ENCODE measurements at places on chromosomes 11 and 22.

DNA sequence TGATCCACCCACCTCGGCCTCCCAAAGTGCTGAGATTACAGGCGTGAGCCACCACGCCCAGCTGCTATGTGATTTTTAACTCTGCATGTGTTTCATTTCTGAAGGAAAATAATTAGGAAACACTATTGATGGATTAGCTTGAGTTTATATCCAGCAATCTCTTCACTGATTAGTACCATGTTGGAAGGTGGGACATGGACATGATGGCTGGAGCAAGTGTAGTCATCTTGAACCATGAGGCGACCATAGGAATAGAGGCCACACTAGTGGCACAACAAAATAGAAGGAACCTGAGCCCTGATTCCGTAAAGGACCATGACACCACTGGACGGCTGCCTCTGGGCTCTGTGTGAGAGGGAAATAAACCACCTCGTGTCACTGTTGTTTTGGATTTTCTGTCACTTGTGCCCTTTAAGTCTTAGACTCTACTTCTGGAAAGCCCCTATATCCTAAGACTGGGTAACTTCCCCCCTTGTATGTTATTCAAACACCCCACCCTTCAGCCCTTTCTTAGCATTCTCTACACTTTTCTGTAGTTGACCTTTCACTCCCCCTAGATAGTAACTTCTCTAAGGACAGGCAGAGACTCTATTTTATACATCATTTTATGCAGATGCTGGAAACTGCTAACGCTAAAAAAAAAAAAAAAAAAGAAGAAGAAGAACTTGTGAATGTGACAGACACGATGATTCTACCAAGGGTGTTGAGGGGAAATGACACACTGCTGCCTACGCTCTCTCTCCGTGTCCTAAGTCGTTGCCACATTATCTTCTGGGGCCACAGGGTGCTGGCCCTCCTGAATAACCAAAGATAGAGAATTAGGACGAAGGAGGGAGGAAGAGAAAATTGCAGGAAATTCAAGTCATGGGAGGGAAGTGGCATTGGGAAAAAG lies 2.7 kb upstream of the VPS37C start:
- DNase-seq, result no peak

DNA sequence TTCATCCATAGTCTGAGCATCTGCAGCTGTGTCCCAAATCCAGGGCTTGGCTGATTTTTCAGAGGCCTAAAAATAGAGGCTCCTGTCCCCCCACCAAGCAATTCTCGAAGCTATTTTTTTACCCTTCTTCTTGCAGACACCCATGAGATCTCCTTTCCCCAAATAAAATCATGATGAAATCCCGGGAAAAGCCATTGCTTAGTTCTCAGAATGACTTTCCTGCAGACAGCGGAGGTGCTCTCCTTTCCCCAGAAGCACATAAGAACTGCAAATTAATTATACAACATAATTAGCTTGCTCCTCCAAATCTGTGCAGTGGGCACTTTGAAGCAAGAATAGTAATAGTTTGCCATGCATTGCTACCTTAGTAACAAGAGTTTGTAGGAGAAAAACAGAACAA lies 83.6 kb upstream of the ASPHD2 start:
- DNase-seq, result no peak

- no peak for DNase-seq
These were observed 21.1 kb upstream of the KLHL35 start for GRCh38 chr11:75453916-75454655.

- DNase-seq, result no peak
These were observed 538.3 kb upstream of the ANO3 start for GRCh38 chr11:25793637-25794036.

DNA sequence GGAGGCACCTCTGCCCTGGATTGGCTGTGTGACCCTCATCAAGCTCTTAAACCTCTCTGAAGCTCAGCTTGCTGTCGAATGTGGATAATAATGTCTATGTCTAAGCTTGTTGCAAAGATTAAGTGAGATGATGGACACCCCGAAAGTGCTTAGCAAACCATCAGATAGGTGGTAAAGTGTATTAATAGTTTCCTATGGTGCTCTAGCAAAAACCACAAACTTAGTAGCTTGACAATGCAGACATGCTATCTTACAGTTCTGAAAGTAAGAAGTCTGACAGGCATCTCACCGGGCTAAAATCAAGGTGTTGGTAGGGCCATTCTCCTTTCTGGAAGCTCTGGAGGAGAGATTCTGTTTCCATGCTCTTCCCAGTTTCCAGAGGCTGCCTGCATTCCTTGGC lies 106.5 kb upstream of the CSNK2A3 start:
- no peak for DNase-seq

DNA sequence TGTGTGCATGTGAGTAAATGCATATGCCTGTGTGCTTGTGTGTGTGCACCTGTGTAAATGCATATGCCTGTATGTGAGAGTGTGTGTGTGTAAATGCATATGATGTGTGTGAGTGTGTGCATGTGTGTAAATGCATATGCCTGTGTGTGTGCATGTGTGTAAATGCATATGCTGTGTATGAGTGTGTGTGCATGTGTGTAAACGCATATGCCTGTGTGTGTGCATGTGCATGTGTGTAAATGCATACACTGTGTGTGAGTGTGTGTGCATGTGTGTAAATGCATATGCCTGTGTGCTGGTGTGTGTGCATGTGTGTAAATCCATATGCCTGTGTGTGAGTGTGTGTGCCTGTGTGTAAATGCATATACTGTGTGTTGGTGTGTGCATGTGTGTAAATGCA lies 37.8 kb downstream of the GGTLC2 start:
- no peak for DNase-seq

DNA sequence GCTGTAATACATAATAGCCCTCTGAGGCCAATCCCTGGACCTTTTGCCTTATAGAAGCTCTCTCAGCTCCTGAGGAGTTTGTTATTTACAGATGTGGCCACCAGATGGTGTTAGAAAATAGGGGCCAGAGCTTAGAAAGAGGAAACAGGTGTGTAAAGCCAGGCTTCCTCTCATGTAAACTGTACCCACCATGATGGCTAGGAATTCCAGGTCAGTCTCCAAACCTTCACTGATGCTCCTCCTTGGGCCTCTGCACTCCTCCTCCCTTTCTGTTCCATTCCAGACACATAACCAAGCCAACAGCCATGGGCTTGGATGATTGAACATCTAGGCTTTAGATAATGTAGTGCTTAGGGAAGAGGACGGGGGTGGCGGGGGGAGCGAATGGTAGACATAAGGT lies 39.7 kb downstream of the USP35 start:
- DNase-seq, result peak; percentile 79

DNA sequence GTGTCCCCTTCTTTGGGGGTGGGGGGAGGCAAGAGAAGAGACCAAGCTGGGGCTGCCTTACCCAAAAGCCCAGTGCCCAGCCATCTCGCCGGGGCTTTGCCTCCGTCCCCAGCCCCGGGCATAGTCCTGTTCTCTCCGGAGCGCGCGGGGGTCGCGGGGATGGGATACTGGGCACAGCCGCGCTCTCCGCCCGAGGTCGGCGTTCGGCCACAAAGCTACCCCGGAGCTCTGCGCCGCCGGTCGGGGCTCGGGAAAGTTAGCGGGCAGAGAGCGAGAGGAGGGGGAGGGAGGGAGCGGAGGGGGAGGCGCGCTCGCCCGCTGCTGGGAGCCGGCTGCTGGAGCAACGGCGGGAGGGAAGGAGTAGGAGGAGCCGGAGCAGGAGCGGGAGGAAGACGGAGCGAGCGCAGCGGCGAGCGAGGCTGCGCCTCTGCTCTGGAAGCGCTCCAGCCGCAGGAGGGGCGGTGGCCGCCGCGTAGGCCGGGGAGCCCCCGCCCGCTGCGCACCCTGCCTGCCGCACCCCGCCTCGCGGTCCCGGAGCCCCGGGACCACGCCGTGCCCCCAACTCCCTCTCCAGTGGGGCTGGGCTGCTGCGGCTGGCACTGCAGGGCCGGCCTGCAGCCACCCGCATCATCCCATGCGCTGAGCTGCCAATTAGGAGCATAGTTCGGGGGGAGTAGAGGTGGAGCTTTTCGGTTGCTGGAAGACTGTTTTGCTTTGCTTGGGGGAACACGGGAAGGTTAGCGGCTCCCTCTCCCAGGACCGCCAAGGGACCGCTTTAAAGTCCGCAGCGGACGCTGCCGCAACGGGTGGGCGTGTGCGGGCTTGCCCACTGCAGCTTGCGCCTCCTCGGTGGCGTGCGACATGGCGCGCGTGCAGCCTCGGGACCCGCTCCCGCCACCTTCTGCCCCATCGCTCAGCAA lies at the start of gene SCN4B:
TSS of gene SCN4B (minus strand) at position 272 of the 920 bp plus-strand sequence. CDS start at position 122, 150 bp downstream.
- DNase-seq, result peak; percentile 45

DNA sequence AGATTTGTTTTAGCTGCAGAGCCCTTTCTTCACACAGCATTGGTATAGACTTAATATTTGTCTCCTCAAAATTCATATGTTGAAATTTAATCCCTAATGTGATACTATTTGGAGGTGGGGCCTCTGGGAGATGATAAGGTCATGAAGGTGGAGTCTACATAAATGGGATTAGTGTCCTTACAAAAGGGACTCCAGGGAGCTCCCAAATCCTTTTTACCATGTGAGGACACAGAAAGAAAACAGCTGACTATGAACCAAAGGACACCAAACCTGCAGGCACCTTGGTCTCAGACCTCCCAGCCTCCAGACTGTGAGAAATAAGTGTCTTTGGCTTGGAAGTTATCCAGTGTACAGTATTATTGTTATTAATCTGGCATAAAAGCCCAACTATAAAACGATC lies 10.2 kb downstream of the SLC35F2 start:
- DNase-seq, result no peak

GRCh38 chr11:36376888-36377758 lies 81.0 kb downstream of the PRR5L start:
- peak; percentile 69 for DNase-seq
